ENCODE measurements at places on chromosomes 7 and 10.

GRCh38 chr7:64888561-64888900, 14.5 kb upstream of the ZNF273 start:
- DNase-seq: no peak

- DNase-seq: no peak
Measured at GRCh38 chr10:57664815-57665214, 602.9 kb downstream of the IPMK start.

GRCh38 chr7:111003883-111004282, 87.0 kb upstream of the LRRN3 start:
- no peak for DNase-seq

GRCh38 chr10:61319386-61320256, 133.6 kb downstream of the TMEM26 start:
- DNase-seq: no peak
